ENCODE measurements at places on chromosomes 16 and 17.

- DNase-seq = no peak
These were observed 80.0 kb downstream of the ANKRD11 start for GRCh38 chr16:89410322-89410721.

DNA sequence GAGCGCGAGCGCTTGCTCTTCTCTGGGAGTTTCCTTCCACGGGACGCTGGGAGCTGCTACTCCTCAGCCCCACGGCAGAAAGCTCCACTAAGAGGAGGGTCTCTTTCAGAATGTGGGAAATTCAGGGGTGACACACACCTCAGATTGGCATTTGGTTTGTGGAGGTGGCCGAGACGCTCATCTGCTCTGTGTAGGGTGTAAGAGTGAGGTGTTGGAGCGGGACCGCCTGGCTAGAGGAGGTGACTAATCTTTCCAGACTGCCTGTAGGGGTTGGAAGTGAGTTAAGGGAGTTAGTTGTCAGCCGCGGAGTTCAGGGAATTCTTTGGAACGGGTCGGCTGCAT, 735 bp downstream of the PSMD11 start:
- no peak for DNase-seq

GRCh38 chr17:29827179-29827578, 102.8 kb downstream of the SSH2 start:
- DNase-seq = no peak

DNA sequence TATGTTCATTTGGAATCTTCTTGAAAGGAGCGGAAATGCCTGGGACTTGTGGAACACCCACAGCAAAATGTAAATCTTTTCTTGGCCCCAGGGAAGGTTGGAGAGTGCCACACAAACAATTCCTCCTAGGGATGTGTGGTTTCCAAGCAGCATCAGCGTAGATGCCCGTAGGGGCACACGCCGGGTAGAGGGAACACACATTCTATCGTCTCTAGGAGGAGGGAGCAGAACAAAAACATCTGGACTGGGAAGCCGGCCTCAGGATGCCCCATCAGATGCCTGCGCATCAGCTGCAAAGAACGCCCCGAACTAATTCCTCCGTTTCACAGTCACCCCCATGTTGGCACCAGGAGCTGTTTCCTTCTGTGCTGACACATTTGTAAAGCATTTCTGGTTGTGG, 357.9 kb upstream of the ZFHX3 start:
- no peak for DNase-seq

- no peak for DNase-seq
These were observed 18.1 kb downstream of the PRSS27 start for GRCh38 chr16:2701713-2702437.

DNA sequence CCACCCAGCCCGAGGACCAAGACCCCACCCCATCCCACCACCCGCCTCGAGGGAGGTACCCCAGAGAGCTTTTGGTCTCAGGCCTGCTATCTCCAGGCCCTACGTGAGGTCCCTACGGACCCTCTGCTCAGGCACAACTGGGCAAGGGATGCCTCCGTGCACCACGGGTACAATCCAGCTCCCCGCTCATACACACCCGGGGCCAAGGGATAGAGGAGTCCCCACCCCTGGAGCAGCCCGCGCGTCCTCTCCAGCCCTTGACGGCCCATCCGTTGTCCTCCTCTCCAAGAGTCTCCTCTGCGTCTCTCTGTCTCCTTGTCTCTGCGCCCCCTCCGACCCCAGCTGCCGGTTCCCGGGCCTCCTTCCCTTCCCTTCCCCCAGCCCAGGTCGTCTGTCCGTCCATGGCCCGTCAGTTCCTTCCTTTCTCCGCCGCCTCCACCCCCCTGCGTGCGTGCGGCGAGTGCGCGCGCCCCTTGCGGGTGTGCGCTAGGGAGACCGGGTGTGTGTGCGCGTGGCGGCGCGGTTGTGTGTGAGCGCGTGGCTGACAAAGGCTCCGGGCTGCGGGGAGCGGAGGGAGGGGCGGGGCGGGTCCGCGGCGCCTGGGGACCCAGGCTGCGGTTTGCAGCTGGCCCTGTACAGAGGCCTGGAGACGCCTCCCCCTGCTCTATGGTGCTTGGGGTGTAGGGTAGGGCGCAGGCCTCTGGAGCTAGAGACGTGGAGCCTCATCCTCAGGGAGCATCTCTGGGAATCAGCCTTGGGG, 930 bp downstream of the SPNS2 start:
- DNase-seq = peak; percentile 61

- no peak for DNase-seq
These were observed 2.3 kb upstream of the WNT3 start for GRCh38 chr17:46820592-46821450.

DNA sequence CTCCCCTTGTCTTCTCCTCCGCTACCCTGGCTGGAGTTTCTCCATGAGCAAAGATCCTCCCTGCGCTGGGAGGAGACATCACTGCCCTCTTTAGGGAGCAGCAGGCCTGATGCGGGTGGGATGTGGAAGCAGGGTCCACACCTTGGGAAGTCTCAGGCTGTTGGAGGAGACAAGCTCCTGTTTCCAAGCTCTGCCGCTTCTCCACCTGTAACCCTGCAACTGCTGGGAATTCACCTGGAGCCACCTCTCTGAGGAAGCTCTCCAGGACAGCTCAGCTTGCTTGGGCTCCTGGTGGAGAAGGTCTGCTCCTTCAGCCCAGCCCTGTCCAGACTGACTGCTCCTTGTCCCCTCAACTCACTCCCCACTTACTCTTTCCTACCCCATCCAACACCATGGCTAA, 14.8 kb upstream of the C17orf107 start:
- DNase-seq = no peak

DNA sequence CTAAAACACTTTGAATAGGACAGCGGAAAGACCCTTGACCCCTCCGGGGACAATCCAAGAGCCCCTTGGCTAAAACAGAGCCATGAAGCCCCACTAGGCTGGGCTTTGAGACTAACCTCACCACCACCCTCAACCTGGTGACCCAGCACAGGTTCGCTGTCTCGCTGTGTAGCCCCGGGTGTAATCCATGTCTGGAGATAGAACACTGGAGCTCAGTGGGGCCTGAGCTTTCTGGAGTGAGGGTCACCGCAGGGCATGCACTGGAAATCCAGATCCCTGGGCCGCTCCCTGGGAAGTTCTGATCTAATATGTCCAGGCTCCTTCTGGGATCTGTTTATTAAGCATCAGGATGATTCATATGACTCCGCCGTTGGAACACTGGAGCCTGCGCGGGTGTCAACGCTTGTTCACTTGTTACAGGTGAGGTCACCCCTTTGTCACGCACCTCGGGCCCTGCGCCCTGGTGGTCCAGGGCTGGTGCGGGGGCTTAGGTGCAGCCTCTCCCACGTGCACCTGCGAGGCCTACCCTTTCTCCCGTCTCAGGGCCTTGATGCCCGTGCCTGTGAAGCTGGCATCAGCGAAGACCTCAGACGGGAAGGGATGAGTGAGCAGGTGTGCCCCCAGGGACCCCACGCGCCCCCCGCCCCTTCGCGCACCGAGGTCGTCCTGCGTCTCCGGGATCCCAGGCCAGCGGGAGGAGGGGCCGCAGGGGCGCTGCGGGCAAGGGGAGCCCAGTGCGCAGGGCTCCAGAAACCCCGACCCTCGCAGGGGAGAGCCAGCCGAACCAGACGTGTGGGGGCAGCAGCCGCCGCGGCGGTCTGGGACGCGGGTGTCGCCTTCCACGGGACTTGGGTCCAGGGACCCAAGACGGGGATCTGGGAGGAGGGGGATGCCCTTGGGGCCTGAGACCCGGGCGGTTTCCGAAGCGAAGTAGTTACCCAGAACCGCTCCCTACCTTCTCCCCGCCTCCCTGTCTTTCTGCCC, 224.1 kb upstream of the FOXF1 start:
- DNase-seq = no peak

DNA sequence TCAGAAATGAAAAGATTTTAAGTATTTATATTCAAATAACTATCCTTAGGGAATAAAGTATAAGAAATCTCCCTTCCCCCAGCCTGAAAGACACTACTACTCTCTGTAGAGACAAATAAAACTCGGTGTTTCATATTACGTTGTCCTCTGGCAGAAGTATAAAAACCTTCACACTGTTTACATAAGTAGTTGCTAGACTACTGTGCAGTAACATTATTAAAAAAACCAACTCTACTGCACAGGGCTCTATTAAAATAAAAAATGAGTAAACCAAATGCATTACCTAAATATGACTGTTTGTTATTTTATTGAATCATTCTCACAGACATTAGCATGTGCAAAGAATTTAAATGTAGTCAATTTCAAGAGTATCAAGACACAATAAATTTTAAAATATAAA, 67.4 kb downstream of the MED13 start:
- DNase-seq = no peak

- DNase-seq = no peak
These were observed 695.9 kb upstream of the CDH8 start for GRCh38 chr16:62732092-62732491.

DNA sequence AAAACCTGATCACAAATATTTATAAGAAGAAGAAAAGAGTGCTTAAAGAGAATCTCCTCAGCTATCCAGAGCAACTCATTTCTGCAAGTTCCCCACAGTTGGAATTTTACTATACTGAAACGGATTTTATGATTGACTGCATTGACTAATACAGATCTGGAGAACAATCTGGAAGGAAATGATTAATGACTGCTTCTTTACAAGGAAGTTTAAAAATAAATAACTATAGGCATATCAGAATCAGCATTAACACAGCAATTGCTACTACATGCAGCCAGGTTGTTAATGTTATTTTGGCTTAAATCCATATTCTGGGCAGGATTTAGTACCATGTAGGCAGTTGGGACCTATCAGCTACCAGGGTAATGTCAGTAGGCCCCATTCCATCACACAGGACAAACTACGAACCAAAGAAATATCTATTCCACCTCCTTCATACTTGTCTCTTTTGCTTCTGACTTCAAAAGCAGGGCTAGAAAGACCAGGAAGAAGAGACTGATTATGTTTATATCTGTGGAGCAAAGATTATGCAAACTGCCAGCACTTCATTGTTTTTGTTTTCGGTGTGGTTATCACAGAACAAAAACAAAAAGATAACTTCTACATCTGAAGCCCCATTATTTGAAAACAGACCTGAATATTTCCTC, 3.9 kb downstream of the SKAP1 start:
- no peak for DNase-seq

DNA sequence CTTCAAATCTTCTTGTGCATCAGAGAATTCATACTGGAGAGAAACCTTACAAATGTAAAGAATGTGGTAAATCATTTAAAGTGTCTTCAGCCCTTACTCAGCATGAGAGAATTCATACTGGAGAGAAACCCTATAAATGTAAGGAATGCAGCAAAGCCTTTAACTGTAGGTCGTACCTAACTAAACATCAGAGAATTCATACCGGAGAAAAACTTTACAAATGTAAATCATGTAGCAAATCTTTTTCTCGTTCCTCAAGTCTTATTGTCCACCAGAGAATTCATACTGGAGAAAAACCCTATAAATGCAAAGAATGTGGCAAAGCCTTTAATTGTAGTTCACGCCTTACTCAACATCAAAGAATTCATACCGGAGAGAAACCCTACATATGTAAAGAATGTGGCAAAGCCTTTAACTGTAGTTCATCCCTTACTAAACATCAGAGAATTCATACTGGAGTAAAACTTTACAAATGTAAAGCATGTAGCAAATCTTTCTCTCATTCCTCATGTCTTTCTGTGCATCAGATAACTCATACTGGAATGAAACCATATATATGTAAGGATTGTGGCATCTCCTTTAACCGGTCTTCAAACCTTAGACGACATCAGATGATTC, 118.5 kb upstream of the ZNF267 start:
- DNase-seq = no peak

- no peak for DNase-seq
These were observed 34.3 kb downstream of the ABR start for GRCh38 chr17:1145311-1145986.

GRCh38 chr16:86462334-86463084, 47.8 kb upstream of the FOXF1 start:
- no peak for DNase-seq

GRCh38 chr17:67700725-67701119, 17.0 kb upstream of the NOL11 start:
- DNase-seq = no peak

DNA sequence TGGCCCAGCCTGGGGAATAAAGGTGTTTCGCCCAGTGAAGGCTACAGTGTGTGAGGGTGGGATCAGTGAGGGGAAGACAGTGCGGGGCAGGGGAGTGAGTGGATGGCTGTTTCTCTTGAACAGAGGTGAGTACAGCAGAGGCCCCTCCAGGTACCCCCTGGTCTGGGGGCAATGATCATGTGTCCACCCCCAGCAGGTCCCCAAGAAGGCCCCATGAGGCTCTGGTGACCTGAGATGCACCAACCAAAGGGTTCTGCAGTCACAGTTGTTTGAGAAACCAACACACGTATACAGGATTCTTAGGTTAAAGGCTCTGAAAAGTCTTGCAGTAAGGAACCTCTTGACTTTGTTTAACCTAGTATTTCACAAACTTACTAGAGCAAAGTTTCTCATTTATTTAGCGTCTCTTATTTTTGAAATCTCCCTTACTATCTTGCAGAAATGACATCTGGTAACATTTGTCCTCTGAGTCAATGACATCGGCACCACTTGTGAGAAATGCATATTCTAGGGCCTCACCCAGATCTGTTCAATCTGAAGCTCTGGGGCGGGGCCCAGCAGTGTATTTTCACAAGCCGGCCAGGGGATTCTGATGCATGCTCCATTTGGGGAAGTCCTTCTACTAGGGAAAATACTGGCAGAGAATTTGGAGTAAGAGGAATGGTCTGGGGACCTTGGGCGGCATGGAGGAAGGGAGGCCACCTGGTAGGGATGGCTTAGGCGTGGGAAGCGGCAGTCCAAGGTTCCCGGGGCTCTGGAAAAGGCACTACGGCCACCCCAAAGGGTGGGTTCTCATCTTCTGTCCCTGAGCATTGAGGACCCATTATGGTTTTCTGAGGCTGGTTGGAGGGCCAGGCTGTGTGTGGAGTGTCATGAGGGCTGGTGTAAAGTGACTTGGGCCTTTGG, 217.3 kb downstream of the NTN1 start:
- DNase-seq = no peak

- DNase-seq = no peak
These were observed 7.7 kb upstream of the ARL5C start for GRCh38 chr17:39173526-39174274.

- DNase-seq = no peak
These were observed 15.0 kb downstream of the UTP18 start for GRCh38 chr17:51275381-51275780.
